ENCODE measurements at places on chromosomes 11 and 22. TPM values are rescaled to one million over a fixed set of nuclear protein-coding genes. Genes with fewer than 3 reads are reported as not detected.

MRPL23 gene
- total RNA-seq, result 2.2 TPM

ARVCF gene
- 3.9 TPM for total RNA-seq

CAPN5 gene
- total RNA-seq, result 31.7 TPM

SCGB1C1 gene
- total RNA-seq, result not detected

RAG2 gene
- total RNA-seq, result not detected

IRAG1 gene
- total RNA-seq, result 1.2 TPM

DTX4 gene
- 6.2 TPM for total RNA-seq

CDC45 gene
- total RNA-seq, result 0.69 TPM

MS4A7 gene
- total RNA-seq, result not detected

HEPHL1 gene
- not detected for total RNA-seq

RFPL3 gene
- total RNA-seq, result not detected

SCN3B gene
- 1.1 TPM for total RNA-seq

MYRF gene
- total RNA-seq, result 0.44 TPM

APOBEC3F gene
- total RNA-seq, result 6.0 TPM

HORMAD2 gene
- total RNA-seq, result not detected

KCNA4 gene
- not detected for total RNA-seq

MTCH2 gene
- 42.5 TPM for total RNA-seq

LRRC56 gene
- total RNA-seq, result 0.49 TPM

KMT5B gene
- total RNA-seq, result 22.2 TPM

APIP gene
- 15.5 TPM for total RNA-seq

MAP6 gene
- total RNA-seq, result 3.7 TPM

TRIM51 gene
- not detected for total RNA-seq

UBE2L3 gene
- total RNA-seq, result 41.9 TPM

GLYATL2 gene
- total RNA-seq, result not detected

Measured in cardiac ventricle fibroblast (primary cell).